ENCODE measurements at places on chromosomes 13 and 19. TPM values are rescaled to one million over a fixed set of nuclear protein-coding genes. Genes with fewer than 3 reads are reported as not detected.

UNC13A gene
- 0.03 TPM for total RNA-seq

PSG2 gene
- total RNA-seq: not detected

LGALS4 gene
- total RNA-seq: 0.85 TPM

DNA sequence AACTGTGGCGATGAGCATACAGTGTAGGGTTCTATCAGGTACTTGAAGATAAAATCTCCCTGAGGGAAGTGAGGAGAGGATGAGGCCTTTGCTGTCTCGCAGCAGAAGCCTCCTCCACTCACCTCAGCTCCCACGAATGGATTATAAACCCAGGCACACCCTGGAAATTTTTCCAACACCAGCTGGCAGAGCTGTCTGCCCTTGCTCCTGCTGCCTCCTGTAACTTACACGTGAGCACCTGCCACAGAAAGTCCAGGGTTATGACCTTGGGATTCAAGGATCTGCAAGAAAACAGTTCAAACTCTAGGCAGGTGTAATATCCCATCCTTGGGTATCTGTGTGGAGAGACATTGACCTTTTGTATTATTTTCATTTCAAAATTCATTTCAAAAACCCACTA lies 70.9 kb upstream of the MYO16 start:
- no peak for DNase-seq

DNA sequence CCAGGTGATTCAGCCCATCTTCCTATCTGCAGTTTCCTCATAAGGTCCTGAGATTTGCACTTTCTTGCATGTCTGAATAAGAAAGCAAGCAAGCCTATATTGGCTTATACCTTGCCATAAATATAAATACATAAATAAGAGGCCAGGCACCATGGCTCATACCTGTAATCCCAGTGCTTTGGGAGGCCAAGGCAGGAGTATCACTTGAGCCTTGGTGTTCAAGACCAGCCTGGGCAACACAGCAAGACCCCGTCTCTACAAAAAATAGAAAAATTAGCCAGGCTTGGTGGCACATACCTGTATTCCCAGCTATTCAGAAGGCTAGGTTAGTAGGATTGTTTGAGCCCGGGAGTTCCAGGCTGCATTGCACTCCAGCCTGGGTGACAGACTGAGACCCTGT lies 5.5 kb upstream of the GPATCH1 start:
- DNase-seq: no peak

DNA sequence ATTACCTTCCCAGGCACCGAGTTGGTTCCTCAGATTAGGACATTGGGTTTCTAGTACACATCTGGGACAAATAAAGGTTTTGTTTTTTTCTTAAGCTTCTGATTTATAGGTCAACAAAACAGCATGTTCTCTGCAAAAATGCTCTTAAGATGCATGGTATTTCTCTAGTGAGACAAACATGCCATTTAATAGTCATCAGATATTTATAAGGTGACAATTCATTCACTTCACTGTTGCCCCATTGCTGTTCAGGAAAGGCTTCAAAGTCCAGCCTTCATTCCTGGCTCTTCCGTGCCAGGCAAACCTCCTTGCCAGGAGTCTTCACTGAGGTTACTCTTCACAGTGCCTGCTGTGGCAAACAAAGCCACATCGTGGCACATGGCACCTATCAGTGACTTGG lies 156.3 kb upstream of the FNDC3A start:
- DNase-seq: no peak

GRCh38 chr13:92864584-92865284 lies 361.9 kb upstream of the GPC6 start:
- no peak for DNase-seq

DNA sequence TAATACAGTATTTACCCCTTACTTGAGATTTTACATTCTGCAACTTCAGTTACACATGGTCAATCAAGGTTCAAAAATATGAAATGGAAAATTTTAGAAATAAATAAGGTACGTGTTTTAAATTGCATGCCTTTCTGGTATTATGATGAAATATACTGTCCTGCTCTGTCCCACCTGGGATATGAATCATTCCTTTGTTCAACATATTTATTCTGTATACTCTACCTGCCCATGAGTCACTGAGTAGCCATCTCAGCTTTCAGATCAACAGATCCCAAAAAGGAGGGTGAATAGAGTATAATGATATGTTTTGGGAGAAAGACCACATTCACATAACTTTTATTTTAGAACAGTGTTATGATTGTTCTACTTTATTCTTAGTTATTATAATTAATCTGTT lies 37.8 kb downstream of the STOML3 start:
- no peak for DNase-seq

DNA sequence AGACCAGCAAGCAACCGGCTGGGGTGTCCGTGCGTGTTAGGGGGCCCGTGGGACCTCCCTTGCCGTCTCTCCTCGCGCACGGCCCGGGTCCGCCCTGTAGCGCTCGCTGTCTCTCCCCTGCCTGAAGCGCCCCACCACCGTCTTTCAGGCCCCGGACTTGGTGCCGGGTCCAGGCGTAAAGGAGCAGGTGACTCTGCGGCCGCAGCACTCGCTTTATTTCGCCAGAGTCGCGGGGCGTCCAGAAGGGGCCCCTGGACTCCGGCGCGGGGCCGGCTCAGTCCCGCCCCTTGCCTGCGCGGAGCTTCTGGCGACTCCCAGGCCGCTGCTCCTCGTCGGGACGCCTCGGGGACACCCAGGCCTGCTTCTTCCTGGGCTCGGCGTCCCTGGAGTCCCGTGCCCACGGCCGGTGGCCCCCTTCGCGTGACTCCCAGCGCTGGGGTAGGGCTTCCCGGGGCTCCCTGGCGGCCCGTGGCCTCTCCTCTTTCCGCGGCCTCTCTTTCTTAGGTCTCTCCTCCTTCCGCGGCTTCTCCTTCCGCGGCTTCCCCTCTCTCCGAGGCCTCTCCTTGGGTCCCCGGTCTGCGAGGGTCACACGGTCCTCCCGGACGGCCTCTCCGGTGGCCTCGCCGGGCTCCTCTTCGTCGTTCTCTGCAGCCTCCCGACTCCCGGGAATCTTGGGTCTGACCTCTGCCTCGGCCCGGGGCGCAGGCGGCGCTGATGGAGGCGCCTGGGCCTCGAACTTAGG lies 3.1 kb downstream of the AMH start:
- DNase-seq: peak; percentile 7

Data from left cardiac atrium (tissue), 4 donors.